ENCODE measurements at places on chromosomes 11 and 22.
A peak's percentile ranks its signal among the peaks of the same experiment; 100 is the strongest.

- DNase-seq, result no peak
Observed at GRCh38 chr11:116219171-116219635, 553.6 kb downstream of the BUD13 start.

GRCh38 chr11:2289350-2289749, 12.4 kb downstream of the C11orf21 start:
- no peak for DNase-seq

GRCh38 chr22:11605468-11605981, 3922.5 kb upstream of the OR11H1 start:
- no peak for DNase-seq

- DNase-seq, result no peak
Observed at GRCh38 chr11:131198161-131199014, 172.0 kb upstream of the NTM start.

GRCh38 chr22:49518436-49518970, 309.2 kb downstream of the BRD1 start:
- no peak for DNase-seq

DNA sequence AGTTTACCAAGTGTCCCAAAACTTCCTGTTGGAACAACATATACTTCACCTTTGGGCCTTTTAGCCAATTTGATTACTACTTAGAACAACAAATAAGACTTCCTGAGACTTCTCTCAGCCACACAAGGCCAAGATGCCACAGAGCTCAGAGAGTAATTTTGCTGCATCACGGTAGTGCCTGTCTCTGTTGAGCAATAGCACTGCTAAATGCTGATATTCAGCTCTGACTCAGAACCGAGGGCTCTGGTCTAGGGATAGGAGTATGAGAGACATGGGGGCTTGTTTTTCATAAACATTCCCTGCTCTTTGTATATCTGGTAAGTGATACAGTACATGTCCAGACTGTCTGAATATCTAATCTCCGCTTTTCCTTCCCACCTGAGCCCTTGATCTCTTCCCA, 260.4 kb upstream of the ARHGAP20 start:
- DNase-seq, result no peak

DNA sequence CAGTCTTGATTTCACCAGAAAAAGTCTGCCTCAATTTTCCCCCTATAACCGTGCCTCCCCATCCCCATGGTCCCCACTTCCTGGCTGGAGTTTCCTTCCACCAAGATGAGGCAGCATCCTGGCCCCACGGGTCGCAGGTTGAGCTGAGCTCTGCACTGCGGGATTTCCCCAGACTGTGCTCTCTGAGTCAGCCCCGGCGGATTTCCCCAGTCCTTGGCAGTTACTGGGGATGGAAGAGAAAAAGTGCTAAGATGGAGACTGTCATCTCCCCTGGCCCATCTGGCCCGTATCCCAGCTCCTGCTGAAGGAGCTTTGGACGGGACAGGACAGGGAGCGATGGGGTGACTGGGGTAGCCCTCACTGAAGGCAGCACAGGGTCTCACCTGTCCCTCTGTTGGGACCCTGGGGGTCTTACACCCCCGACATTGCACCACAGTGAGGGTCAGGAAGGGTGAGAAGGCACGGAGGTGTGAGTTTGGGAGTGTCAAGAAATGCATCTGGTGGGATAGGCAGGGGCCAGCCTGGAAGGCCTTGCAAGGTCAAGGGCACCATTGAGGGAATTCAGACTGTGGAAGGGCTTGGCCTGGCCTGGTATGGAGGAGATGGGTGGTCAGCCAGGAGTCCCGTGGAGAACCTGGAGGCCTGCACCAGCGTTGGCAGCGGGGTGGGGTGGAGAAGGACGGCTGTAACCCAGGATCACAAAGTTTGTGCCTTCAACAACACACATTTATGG, 36.5 kb downstream of the NADSYN1 start:
- DNase-seq, result peak; percentile 18

- DNase-seq, result no peak
Observed at GRCh38 chr11:35163702-35164496, 24.9 kb downstream of the CD44 start.

DNA sequence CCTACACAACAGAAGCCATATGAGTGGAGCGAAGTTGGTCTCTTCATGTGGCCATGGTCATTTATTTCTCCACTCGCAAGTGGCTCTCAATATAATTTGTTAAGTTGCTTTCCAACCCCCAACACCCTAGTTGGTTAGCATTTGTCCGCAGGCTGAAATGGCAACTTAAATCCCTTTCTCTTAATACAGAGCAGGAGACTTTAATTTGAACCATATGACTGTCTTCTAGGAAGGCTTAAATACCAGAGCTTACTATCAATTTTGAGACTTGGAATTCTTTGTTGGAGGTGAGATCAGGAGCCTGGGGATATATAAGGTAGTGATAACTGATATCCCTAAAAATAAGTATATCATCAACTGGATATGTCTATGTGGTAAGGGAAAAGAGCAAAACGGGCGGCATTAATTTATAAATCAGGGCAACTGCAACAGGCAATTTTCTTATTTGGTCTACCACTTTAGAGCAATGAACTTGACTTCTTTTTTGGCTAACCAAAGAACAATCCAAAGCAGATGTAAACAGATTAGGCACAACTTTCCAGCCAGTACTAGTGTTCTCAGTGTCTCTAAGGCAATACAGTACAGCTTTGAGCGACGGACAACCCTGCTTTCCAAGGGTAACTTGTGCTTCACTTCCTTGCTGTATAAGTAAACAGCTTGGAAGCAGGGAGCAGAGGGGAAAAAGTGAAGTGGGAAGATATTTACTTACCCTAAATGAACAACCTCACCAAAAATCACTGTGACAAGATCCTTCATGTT, 74.7 kb upstream of the APOA1 start:
- DNase-seq, result no peak

DNA sequence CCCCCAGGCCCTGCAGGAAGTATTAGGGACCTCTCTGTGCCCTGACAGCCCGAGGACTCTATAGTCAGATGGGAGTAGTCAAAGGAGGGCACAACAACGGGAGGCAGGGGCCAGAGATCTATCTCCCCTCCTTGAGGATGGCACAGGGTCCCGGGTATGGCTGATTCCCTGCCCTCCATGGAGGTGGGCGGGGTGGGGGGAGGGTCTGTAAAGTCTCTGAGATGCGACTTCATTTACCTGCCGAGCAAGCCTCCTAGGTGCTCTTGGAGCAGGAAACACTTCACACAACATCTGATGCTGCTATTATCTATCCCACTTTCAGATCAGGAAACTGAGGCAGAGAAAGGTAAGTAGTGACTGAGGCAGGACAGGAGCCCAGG, 769 bp upstream of the CDC42EP1 start:
- DNase-seq, result no peak

- DNase-seq, result no peak
Observed at GRCh38 chr11:67082071-67082791, 25.6 kb downstream of the RHOD start.

- DNase-seq, result no peak
Observed at GRCh38 chr22:30947816-30948454, 20.6 kb downstream of the MORC2 start.

- no peak for DNase-seq
Observed at GRCh38 chr11:8386134-8386864, 122.6 kb upstream of the LMO1 start.

DNA sequence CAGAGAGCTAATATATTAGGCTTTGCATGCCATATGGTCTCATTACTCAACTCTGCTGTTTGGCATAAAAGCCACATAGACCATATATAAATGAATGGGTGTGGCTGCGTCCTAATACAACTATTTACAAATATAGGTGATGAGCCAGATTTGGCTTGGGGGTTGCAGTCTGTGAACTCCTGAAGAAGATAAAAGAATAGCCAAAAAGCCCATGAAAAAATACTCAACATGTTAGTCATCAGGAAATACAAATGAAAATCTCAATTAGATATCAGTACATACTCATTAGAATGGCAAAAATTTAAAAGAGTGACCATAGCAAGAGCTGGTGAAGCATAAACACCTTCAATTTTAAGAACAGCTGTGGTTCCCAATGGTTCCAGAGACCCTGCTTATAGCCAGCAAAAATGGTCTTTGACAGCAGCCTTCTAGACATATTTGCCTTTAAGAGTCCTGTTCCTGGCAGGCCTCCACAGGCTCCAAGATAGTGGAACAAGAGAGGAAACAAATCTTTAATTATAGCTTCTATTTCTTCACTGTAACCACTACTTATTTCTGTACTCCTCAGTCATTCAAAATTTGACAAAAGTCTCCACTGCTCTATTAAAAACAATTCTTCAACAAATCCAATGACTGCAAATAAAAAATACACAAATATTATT, 16.1 kb downstream of the C2CD3 start:
- DNase-seq, result no peak

DNA sequence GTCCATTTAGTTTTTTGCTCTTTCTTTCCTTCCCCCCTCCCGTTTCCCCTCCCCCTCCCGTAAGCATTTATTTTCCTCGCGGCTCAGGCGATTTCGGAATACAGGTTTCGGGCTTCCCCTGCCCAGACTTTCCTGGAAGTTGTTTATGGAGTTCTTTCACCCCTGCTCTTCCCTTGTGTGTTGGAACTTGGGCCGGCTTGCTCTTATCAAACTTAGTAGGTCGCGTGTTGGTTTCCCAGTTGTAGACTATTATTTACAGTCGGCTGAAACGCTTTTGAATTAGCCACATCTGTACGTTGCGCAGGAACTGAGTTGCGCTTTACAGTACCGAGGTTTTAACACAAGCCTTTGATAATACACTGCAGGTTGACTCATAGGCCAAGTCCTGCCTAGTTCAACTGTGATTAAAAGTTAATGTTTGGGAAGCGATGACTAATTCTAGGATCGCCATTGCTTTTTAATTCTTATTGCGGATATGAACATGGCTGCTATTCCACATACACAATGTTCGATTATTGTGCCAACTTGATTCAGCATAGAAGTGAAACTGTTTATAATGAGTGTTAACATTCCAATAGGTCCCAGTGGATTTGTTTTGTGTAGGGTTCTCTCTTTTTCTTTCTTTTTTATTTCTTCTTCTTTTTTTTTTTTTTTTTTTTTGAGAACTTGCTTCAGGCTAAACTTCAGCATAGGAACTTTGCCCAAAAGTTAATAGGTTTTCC, 1.7 kb downstream of the YAP1 start:
- DNase-seq, result no peak

GRCh38 chr11:45383224-45383623, 97.1 kb upstream of the SYT13 start:
- no peak for DNase-seq

GRCh38 chr11:128288368-128288767, 299.0 kb downstream of the ETS1 start:
- DNase-seq, result no peak

- DNase-seq, result no peak
Observed at GRCh38 chr11:22938691-22939090, 78.4 kb upstream of the CCDC179 start.

DNA sequence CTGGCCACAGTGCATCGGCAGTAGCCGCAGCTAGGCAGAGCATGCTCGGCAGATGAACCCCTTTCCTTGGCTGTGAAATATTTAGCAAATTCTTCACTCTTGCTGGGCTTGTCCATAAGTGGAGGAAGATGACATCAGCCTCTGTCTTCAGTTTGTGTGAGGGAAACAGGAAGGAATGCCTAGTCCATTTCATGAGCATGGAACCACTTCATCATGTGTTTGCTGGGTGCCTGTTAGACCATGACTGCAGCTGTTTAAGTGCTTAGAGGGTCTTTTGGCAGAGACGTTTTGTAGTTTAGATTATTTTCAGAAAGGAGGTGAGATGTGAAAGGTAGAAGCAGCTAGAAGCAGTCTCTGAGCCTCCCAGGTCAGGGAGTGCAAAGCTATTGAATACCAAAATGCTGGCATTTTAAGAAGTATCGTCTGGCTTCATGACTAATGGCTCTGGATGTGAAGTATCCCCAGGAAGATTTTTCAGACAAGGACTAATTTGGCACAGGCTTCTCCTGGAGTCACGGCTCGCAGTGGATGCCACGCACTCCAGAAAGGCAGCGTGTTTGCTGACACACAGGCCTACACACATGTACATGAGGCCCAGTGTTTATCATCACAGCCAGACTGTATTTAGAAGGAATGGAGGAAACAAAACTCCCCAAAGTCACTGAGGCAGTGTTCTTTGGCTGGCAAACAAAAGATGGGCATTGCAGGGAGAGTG, 43.1 kb upstream of the GRAMD1B start:
- no peak for DNase-seq

GRCh38 chr22:35523167-35523947, 17.3 kb upstream of the RASD2 start:
- no peak for DNase-seq

GRCh38 chr22:43147821-43148220, 3.5 kb upstream of the TSPO start:
- DNase-seq, result no peak

- no peak for DNase-seq
Observed at GRCh38 chr11:45649544-45650165, 15.8 kb downstream of the CHST1 start.

DNA sequence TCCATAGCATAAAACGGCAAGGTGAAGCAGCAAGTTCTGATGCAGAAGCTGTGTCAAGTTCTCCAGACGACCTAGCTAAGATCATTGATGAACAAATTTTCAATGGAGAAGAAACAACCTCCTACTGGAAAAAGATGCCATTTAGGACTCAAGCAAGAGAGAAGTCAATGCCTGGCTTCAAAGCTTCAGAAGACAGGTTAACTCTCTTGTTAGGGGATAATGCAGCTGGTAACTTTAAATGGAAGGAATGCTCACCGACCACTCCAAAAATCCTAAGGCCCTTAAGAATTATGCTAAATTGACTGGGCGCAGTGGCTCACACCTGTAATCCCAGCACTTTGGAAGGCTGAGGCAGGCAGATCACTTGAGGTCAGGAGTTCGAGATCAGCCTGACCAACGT, 31.3 kb downstream of the CLTCL1 start:
- DNase-seq, result no peak

GRCh38 chr11:117614728-117615127, 182.3 kb downstream of the DSCAML1 start:
- DNase-seq, result no peak

- no peak for DNase-seq
Observed at GRCh38 chr11:90229791-90230190, 6.9 kb upstream of the CHORDC1 start.

- no peak for DNase-seq
Observed at GRCh38 chr11:80727315-80727714, 1286.5 kb upstream of the TENM4 start.

GRCh38 chr11:6626971-6627761, 7.9 kb upstream of the TPP1 start:
- no peak for DNase-seq

- no peak for DNase-seq
Observed at GRCh38 chr11:3105791-3106735, 48.8 kb upstream of the CARS1 start.

DNA sequence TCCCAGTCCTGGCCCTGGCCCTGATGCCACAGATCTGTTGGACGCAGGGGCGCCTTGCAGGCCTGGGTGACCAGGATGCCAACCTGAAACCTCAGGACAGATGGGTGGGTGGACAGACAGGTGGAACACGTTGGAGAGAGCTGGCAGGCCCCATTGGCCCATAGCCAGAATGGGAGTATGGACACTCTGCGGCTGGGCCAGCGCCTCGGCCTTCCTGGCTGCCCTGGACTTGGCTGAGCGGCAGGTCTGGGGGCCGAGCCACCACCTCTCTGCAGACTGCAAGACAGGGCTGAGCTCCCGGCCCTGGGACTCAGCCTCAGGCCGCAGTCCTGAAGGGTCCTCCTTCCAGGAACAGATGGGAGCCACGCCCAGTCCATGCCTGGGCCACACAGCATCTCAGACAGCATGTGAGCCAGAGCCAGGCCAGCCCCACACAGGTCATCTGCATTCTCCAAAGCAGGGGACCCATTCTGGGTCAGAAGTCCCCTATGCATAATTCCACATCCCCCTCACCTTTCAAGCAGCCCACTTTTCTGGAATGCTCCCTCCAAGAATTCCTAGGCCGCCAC, 14.1 kb downstream of the WNT7B start:
- no peak for DNase-seq
